ENCODE measurements at places on chromosomes 3 and 15. TPM values are rescaled to one million over a fixed set of nuclear protein-coding genes. Genes with fewer than 3 reads are reported as not detected.
A peak's percentile ranks its signal among the peaks of the same experiment; 100 is the strongest.

The CHRNA5 gene
- total RNA-seq = 9.0 TPM

The CHRNA7 gene
- total RNA-seq = 5.7 TPM

The ALDH1A2 gene
- total RNA-seq = 18.9 TPM

The HIGD2B gene
- not detected for total RNA-seq

The GOLGA6L10 gene
- not detected for total RNA-seq

The FAM107A gene
- total RNA-seq = not detected

The EFCC1 gene
- not detected for total RNA-seq

The GRAMD2A gene
- total RNA-seq = 0.47 TPM

The KBTBD13 gene
- not detected for total RNA-seq

The SLC24A5 gene
- total RNA-seq = not detected

The ZNF619 gene
- 1.3 TPM for total RNA-seq

The FETUB gene
- not detected for total RNA-seq

The CHRM5 gene
- not detected for total RNA-seq

DNA sequence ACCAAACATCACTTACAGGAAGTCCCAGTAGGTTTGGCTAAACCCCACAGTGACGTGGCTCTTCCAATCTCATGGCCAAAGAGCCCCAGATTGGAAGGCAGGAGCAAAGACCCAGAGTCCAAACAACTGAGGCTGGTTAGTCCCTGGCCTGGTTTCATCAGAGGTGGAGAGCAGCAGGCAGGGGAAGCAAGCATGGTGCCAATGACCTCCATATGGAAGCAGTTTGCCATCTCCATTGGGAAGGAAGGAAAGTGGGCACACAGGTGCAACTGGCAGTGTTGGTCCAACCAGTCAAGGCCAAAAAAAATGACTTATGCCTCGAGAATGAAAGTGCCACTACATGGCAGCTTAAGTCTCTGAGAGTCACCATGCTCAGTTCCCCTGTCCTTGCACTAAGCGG lies 175.9 kb downstream of the NTRK3 start:
- no peak for DNase-seq

DNA sequence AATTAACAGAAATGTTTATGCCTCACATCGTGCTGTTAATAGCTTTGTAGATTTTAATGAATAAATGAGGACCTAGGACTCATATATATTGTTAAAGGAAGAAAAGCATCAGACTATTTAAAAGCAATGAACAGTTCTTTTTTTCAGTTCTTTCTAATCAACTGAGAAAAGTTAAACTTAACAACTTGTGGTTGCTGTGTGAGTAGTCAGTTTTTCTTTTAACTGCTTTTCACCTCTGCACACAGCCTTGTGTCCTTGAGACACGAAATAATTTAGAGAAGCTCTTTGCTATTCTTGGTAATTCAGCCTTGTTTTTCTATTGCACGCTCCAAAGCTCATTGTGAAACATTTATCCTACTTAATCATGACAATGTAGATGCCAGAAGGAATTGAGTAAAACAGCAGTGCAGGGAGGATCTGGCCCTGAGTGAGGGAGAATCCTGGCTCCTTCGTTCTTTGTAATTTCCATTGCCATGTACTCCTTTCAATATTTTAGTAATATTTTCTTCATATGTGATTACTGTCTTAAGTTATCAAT lies 499.0 kb downstream of the PYDC2 start:
- DNase-seq = peak; percentile 65

DNA sequence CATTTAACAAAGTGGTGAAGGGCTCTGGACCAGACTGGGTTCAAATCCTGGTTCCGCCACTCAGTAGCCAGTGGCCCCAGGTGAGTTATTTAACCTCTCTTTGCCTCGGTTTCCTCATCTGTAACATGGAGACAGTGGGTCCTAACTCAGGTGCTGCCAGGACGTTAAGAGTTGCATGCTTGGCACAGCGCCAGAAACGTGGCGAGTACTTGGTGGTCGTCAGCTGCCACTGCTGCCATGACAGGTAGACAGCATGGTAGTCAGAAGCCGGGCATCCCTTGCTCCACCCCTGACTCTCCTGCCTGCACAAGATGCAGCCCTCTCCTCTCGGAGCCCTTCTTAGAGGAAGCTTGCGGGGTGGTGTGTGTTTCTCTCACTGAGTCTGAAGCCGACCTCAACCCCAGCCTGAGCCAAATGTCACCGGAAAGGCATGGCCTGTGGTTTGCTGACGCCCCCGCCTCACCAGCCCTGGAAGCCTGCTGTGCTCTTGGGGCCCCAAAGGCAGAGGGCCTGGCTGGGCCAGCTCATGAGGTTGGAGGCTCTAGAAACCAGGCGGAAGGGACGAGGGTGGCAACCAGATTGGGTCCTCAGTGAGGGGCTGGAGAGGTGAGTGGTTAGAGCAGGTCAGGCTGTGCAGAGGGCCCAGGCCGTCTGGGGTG lies 160.8 kb upstream of the TLE3 start:
- DNase-seq = no peak

GRCh38 chr3:45143673-45144671 lies 2.2 kb downstream of the CDCP1 start:
- DNase-seq = no peak

DNA sequence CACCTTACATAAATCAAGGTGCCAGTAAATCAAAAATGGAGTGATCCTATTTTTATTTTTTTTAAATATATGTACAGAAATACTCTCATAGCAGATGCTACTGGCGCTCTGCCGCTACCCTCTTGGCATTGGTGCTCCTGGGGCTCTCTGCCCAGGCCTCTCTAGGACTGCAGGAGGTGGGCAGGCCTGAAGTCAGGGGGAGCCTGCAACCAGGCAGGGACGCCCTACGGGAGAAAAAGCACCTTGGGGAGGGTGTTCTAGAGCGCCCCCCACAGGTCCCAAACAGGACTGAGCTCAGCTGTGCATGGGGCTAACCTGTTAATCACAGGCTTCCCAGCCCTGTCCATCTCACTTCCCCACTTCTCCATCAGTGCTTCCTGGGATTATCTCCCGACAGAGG lies 192.5 kb downstream of the SHQ1 start:
- DNase-seq = no peak

- DNase-seq = no peak
Measured at GRCh38 chr15:66284271-66284670, 9.1 kb upstream of the DIS3L start.

GRCh38 chr15:61697796-61698195 lies 362.5 kb downstream of the VPS13C start:
- DNase-seq = no peak

DNA sequence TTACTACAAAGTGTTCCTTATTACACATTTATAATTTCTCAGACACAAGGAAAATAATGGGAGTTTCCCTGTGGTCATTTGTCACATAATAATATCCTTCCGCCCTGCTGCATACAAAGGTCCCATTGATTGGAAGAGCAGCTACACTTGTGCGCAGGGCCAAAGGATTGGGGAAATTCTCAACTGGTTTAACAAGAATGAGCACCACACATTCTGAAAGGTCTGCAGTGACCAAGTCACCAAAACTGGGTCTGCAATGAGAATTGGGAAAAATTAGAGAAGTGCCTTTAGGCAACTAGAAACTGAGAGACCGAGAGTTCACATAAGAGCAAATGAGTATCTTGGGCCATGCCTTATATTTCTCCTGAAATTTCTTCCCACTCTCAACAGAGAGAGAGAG lies 98.2 kb upstream of the NR2F2 start:
- DNase-seq = no peak

GRCh38 chr15:85725564-85725963 lies 69.2 kb downstream of the KLHL25 start:
- DNase-seq = no peak

GRCh38 chr3:194584866-194585265 lies 48.4 kb downstream of the TMEM44 start:
- DNase-seq = no peak

DNA sequence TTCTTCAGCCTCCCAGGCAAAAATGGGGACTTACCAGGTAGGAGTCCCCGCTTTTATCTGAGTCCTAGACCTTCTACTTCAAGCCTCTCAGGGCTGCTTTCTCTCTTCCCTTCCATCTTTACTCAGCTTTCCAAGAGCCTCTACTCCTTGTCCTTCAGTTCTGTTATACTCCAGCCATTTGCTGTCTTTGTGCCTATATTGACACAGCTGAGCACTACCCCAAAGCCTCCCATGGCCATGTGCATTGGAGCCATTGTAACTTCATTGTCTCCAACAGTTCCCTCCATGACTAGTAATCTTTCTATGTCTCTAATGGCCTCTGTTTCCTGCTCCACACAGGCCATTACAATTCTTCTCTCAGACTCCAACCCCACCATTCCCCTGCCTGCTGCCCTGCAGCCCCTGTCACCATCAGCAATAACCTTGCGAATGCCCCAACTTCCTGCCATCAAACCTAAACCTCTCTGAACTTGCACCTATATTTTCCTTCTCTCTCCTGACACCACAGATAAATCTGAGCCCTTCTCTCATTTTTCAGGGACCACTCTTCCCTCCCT lies 77.9 kb upstream of the ADPGK start:
- DNase-seq = no peak

GRCh38 chr3:15221574-15222217 lies 15.7 kb downstream of the CAPN7 start:
- DNase-seq = no peak

- no peak for DNase-seq
Measured at GRCh38 chr3:52518723-52519444, 14.8 kb downstream of the NT5DC2 start.

GRCh38 chr3:122200661-122201060 lies 17.2 kb downstream of the CASR start:
- DNase-seq = no peak

DNA sequence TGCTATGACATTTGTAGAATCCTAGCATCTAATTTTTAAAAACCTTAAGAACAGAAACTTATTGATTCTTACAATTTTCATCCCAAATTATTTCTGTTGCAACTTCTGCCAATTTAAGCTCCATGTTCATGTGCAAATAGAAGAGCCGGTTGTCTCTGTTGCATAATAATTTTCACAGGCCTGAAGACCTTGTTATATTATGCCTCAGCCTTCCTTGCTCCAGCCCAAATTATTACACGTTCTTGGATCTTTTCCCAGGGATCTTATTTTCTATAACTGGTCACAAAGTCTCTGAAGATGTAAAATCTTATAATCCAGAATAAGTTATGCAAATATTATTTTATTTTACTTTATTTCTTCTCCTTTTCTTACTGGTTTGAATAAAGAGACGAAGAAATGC lies 210.7 kb upstream of the DPH6 start:
- DNase-seq = no peak

GRCh38 chr3:113174801-113175485 lies 36.4 kb upstream of the BOC start:
- DNase-seq = no peak

DNA sequence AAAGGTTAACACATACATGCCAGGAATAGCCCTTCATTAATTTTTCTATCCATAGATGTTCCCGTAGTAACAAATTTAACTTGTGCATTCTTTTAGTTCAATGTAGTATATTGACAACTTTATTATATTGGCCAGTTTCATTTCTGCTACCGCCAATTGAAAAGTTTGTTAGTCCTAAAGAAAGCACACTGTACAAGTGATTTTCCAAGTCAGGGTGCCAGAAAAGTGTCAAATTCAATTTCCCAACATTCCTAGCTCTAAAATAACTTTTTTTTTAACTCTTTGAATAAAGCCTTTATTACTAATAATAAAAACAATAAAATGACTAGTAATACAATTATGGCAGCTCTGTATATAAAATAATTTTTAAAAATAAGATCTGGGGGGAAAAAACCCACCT lies 68.9 kb downstream of the IMPG2 start:
- DNase-seq = no peak

GRCh38 chr3:68728343-68728742 lies 204.0 kb downstream of the TAFA4 start:
- DNase-seq = no peak

DNA sequence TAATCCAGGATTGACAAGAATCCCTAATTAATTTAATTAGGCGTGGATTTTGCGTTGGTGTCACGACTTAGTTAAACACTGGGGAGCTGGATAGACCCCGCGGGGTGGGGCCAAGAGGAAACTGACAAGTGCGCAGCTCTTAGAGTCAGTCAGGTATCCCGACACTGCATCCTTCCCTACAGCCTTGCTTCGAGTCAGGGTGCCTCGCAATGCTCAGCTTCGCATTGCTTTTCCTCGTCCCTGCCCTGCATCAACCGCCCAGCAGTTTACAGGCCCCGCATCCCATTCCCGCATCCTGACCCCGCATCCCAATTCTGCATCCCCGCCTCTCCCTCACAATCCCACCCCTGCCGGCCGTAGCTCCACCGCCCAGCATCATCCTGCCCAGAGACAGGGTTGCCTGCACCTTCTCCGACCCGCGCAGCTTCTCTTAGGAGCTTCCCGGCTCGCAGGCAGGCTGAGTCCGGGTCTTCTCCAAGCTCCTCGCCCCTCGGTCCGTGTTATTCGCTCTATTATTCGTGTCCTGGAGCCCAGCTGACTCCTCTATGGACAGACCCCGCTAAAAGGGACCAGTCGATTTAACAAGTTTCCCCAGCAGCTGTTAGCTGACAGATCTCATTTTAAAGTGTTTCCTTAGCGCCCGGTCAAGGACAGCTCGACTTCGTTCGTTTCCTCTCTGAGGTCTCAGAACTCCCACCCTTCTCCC lies 699 bp upstream of the SHOX2 start:
- DNase-seq = no peak

DNA sequence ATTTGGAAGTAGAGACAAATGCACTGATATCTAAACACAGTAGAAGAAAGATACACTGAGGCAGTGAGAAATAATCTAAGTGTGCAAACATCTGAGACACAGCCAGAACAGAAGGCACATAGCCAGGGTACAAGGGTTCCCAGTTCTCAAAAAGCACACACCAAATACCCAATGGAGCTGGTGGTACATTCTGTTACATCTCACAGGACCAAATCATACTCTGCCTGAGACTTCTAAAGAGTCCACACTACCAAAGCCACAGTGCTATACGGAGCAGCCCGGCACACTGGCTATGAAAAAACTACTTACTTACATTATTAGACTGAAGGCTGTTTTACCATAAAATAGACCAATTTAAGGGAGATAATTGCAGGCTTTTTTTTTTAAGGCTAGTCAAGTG lies 19.3 kb downstream of the CLPX start:
- no peak for DNase-seq

DNA sequence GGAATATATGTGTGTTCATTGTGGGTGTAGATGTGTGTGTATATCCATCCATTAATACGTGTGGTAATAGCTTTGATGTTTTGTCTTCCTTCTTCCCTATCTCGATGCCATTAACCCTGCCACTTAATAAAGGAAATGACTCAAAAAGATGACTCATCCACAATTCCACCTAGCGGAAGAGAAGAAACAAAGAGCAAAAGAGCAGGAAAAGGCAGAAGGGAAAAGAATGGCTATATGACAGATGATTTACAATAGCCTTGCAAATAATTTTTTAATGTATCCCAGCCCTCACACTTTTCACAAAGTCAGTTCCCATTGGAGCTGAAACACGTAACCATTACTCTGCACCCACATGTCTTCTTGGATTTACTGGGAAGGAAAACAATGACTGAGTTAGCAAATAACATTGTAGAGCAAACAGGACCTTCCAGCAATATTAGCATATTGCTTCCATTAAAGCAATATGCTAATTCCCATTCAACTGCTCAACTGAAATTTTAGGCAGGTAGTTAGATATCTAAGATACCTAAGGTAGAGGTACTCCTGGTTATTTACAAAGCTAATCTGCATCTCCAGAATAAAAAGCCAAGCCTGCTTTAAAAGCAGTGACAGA lies 197.2 kb downstream of the KCNAB1 start:
- DNase-seq = peak; percentile 30

Measured in Caki2 (cell line).